NCI-H187 (cell line): ENCODE measurements at places on chromosomes 2 and 18.

DNA sequence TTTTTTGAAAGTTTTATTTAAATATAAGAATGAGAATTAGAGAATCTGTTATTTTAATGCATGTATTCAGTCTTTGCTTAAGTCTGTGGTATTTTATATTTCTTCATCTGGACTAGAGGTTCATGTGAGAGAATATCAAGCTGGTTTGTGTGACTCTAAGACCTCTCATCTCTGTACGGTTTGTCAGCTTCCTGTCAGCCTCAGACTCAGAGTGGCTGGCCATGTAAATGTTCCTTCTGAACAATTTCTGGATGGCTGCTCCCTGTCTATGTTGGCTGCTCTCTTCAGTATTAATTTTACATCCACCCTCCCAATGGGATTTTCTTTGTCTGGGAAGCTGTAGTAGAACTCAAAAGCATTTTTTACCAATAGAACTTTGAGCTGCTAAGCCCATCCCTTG, 225.3 kb upstream of the THUMPD2 start:
- DNase-seq: no peak

- DNase-seq: no peak
These were observed 41.6 kb downstream of the HS6ST1 start for GRCh38 chr2:128276878-128277675.

GRCh38 chr18:70382017-70382416, 93.2 kb downstream of the SOCS6 start:
- no peak for DNase-seq

DNA sequence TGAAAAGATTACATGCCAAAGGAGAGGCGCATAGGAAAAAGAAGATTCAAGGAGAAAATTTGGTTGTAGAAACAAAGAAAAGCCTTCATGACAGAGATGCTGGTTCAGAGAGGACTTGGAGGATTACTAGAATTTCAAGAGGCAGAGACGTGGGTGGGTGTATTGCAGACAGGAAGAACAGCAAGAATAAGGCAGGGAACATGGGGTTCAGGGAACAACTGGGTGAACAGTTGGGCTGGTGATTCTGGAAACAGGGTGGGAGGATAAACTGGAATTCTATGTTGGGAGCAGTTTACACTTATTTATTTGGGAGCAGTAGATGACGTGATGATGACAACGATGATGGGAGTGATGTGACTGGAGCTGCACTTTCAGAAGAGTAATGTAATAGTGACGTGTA, 18.4 kb upstream of the GMCL1 start:
- no peak for DNase-seq

DNA sequence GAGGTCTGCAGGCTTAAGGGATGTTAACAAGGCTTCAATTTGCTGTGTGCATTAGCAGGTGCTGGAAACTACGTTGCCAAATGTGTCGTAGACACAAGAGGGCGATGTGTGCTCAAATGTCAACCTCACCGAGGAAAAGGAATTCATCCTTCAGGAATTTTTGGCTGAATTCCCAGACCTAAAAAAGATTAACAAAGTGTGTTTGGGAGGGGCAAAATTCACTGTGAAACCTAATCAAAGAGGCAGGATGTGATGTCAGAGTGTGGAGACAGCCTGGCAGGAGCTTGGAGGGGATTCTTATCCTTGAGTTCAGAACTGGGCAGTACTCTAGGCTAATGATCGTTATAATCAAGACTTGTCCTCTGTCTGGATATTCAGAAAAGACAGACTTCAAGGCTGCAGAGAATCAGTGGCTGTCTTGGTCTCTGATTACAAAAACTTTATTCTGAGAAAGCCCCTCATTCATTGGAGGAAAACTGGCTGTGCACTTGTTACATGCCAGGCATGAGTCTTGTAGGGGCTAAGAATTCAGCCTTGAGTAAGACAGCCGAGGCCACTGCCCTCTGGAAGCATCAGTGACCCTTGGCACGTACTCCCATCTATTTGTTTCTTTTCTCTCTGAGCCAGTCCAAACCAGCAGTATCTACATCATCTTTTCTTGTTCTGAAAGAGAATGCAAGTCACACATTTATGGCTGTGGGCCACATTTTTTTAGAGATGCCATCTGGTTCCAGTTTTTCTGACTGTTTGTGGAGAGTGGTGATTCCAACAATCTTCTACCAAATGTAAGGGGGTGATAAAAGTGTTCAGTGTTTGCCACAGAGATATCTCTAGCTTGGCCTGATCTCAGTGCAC, 18.7 kb upstream of the SCYGR1 start:
- DNase-seq: no peak

GRCh38 chr2:43228756-43229659, 2.6 kb upstream of the ZFP36L2 start:
- no peak for DNase-seq

- no peak for DNase-seq
These were observed 463.6 kb upstream of the REG3G start for GRCh38 chr2:78561876-78562275.

GRCh38 chr18:37259711-37260110, 305.9 kb downstream of the CELF4 start:
- no peak for DNase-seq

- no peak for DNase-seq
These were observed 1.4 kb downstream of the PPP4R1 start for GRCh38 chr18:9612977-9613376.

DNA sequence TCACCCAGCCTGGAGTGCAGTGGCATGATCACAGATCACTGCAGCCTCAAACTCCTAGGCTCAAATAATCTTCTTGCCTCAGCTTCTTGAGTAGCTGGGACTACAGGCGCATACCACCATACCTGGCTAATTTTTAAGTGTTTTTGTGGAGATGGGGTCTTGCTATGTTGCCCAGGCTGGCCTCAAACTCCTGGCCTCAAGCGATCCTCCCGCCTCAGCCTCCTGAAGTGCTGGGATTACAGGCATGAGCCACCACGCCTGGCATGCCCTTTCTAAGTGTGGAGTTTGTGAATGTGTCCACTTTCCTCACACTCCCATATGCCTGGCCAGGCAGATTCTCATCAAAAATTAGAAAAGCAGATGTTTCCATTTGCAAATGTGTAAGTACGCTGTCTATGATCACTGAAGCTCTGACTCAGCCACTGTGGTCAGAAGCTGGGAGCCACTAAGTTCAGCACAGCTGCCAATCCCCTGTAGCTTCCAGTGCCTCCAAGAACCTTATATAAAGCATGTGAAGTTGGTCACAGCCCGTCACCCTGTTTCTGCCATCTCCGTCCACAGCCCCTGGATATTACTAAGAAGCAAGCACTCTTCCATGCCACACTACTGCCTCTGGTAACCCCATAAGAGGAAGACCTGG, 155.4 kb downstream of the FAM210A start:
- no peak for DNase-seq

DNA sequence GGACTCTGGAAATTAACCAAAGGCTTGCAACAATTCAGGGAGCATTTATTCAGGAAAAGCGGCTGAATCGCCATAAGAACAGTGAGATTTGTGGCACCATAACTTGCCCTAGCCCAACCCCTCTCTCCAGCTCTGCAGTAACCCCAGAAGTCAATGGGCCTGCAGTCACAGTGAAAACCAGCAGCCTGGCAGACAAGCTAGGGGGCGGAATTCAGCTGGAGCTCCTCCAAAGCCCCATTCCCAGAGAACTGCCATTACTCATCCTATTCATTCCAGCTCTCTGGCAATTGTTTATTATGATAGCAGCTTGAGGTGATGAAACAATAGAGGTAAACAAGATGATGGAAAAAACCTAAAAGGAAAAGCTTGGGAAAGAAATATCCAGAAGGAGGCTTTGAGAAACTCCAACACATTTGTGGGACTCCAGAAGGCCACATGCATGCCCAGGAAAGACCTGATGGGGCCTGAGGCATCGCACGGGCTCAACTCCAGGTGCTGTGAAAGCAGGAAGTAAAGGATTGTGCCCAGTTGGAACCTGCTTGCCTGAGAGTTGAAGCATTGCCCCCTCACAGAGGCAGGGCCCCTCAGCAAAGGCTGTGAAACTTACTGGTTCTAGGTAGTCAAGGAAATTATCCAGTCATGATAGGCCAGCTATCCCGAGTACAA, 126.7 kb downstream of the TWIST2 start:
- DNase-seq: no peak

- no peak for DNase-seq
These were observed 11.3 kb downstream of the PROM2 start for GRCh38 chr2:95285542-95285932.

- no peak for DNase-seq
These were observed 80.6 kb downstream of the NRP2 start for GRCh38 chr2:205762881-205763280.

- no peak for DNase-seq
These were observed 514 bp downstream of the BCL2L11 start for GRCh38 chr2:111121028-111121827.

DNA sequence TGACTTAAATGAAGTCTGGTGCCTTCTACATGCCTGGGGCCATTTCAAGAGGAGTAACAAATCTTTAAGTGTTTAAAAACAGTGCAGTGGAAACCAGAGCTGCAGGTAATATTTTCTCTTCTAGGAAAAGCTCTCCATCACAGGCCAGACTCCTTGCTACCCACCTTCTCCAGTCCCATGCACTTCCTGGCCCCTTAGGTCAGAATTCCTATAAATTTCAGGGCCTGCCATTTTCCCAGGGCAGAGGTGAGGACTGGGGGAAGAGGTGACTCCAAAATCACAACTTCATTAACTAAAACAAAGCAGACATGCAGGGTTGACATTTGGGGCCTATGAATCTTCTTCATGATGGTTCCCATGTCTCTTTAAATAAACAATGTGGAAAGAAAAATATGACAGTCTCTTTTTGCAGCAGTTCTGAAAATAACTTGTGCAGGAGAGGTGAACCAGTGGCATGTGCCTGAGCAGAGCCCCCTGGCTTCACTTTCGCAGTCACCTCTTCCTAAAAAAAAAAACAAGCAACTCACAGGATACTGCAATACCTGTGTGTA, 63.7 kb upstream of the TANC1 start:
- DNase-seq: no peak

GRCh38 chr2:26610504-26611335, 30.4 kb downstream of the CIB4 start:
- no peak for DNase-seq

DNA sequence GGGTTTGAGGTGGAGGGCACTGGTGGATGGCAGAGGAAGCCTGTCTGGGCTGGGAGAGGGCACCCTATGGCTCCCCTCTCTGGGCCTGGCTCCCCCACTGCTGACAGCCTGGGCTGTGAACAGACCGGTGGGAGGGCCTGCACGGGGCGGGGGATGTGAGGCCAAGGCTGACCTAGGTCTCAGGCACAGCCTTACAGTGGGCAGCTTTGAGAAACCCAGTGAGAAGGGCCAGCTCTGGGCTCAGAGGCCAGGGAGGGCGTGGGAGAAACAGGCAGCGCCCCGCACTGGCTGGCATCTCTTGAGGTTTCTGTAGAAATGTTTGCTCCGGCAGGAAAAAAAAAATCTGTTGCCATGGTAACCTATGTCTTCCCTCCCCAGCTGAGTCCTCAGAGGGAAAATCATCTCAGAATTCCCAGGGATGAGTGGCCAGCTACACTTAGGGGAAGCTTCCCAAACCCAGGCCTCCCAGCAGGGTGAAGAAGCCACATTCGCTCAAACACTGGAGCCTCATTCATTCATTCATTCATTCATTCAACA, 71.7 kb upstream of the TAF1B start:
- DNase-seq: no peak

GRCh38 chr2:152383702-152384101, 48.7 kb downstream of the FMNL2 start:
- DNase-seq: no peak

DNA sequence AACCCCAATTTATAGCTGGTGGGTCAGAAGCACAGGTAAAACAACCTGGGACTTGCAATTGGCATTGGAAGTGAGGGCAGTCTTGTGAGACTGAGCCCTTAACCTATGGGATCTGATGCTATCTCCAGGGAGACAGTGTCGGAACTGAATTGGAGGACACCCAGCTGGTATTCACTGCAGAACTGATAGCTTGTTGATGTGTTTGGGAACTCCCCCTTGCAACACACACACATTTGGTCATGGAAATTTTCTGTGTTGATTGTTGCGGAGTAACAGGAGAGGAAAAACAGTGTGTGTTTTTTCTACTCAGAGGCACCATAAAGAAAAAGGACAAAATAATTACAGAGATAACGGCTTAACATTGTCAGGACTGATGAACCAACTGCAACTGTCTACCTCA, 16.1 kb downstream of the TPGS2 start:
- no peak for DNase-seq

DNA sequence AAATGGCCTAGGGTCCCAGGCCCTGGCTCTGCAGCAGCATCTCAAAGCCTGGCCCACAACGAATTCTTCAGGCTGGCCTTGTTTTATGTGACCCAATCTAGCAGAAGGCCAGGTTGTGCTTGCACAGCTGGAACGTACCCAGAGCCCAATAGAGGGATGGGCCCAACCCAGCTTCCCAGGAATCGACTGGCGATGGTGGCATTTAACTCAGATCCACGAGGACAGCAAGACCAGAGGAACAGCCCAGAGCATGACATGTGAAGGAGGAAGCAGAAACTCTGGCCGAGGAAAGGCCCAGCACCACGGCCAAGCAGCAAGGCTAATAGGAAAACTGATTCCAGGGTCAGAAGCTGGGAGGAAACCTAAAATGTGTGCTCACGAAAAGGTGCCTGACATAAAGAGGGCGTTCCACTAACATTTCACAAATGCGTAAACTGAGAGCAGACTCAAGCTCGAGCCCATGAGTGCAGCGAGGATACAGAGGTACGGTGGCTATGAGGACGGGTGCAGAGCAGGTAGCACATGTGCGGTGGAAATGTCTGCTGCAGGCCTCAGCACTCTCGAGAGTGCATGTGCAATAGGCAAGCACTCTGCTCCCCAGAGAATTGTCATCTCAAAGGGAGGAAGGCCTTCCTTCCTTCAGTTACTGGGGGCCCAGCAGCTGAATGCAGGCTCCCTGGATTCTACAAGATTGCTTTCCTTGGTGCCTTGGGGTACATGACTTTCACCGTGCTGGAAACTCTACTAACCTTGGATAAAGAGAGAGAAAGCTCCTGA, 156.9 kb upstream of the GLI2 start:
- DNase-seq: no peak

DNA sequence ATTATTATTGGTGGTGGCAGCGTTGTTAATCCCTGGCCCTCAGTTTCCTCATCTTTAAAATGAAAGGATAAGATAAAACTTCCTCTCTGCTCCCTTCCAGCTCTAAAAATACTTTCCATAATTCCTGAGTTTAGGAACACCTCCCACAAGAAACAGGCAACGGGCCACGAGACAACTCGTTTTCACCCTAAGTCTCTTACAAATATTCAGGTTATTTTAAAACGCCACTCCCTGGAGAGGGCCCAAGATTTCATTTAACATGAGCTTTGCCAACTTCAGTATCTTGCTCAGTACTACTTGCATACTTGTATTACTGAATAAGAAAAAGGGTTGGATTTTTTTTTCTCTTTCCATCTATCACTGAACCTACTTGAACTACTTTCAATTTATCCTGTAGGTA, 611.1 kb upstream of the FANCL start:
- no peak for DNase-seq

GRCh38 chr2:155099784-155100183, 401.3 kb downstream of the KCNJ3 start:
- no peak for DNase-seq

- DNase-seq: no peak
These were observed 30.7 kb downstream of the ATP8B1 start for GRCh38 chr18:57772387-57772799.

- no peak for DNase-seq
These were observed 1327.2 kb upstream of the DDX18 start for GRCh38 chr2:116487336-116487735.

- DNase-seq: no peak
These were observed 216.1 kb downstream of the ZNF804A start for GRCh38 chr2:184814421-184814820.
